Skeletal muscle cell (primary cell): ENCODE measurements at places on chromosomes 3 and 15.

DNA sequence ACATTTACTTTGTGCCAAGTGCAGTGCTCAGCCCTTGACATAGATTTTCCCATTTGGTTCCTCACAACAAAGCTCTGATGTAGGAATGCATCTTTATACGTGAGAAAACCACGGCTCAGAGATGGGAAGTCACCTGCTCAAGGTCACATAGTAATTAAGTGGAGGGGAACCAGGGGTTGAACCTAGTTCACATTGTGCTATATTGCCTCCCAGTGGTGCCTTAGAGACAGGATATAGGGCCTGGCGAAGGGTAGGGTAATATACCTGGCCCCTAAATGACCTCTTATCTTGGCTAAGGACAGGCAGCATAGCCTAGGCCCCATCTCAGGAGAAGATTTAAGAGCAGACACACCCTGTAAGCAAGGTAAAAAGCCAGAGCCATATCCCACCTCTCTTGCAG lies 71.5 kb downstream of the FOXP1 start:
- DNase-seq, result no peak

GRCh38 chr3:30524357-30525040 lies 81.9 kb upstream of the TGFBR2 start:
- DNase-seq, result no peak

DNA sequence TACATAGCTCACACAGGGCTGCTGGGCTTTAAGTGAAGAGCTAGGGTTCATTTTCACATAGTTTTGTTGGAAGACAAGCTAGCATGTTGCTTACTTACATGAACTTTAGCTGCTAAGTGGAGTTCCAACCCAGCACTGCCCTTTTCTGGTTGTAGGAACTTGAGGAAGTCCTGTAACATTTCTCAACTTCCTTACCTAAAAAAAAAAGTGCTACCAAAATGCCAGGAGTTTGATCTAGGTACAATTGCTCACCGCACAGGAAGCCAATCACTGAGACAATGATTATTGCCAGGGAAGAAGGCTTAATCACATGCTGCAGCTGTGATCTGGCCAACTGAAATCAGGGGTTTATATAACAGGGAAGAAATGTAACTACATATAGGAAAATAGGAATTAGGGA lies 52.8 kb downstream of the IL12A start:
- no peak for DNase-seq

GRCh38 chr15:80639168-80639555 lies 55.9 kb upstream of the ABHD17C start:
- no peak for DNase-seq

- peak; percentile 67 for DNase-seq
Observed at GRCh38 chr3:115581362-115582135, 41.8 kb upstream of the GAP43 start.

GRCh38 chr15:79970624-79971434 lies at the start of gene BCL2A1:
BCL2A1 (minus strand) TSS chr15:79971196; CDS start chr15:79971119, 77 bp downstream.
- peak; percentile 87 for DNase-seq

- DNase-seq, result peak; percentile 7
Observed at GRCh38 chr3:8239718-8240695, 261.6 kb upstream of the LMCD1 start.

DNA sequence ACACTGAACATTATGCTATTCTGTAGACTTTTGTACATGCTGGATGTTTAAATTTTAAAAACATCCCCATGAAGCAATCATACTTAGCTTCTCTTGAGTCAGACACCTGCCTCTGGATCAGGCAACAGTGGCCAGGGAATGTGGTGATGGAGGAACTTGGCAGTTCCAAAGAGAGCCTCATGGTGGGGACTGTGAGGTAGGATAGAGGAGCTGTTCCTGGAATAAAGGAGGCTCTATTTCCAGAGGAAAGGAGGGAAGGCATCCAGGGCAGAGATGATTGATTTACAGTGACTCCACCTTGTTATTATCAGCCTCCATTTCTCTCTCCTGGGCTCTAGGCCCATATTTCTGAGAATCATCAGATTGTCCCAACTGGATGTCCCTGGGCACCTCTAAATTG lies 35.0 kb upstream of the ABHD17C start:
- no peak for DNase-seq

DNA sequence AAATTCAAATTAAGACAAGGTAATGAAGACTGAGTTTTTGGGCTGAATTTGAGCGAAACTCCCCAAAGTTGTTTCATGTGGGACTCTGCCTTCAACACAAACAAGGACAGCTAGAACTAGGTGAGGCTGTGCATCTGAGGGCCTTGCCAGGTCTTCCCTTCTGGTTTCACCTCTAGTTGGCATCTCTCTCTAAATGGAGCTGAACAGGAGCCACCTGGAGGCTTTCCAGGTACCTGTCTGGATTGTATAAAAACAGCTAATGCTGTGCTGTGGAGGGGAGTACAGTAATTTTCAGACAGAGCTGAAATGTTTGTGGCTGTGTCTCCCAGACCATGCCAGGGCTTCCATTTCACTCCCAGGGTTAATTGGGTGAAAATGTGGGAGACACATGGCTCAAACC lies 27.1 kb downstream of the TRIM71 start:
- no peak for DNase-seq

GRCh38 chr3:165729756-165730155 lies 107.5 kb downstream of the BCHE start:
- no peak for DNase-seq

DNA sequence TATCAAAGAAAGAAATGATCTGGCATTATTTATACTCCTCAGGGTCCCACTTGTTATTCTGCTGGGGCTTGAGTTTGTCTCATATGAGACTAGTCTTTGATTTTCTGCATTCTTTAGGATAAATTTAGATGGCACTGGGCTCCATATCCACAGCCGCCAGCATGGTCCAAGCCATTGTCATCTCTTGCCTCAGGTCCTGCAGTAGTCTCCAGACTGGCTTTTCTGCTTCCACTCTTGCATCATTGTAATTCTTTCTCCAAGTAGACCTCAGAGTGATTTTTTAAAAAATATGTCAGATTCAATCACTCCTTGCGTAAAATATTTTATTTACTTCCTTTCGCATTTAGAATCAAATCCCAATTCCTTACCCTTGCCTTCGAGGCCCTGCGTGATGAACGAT lies 50.4 kb upstream of the ST3GAL6 start:
- no peak for DNase-seq

DNA sequence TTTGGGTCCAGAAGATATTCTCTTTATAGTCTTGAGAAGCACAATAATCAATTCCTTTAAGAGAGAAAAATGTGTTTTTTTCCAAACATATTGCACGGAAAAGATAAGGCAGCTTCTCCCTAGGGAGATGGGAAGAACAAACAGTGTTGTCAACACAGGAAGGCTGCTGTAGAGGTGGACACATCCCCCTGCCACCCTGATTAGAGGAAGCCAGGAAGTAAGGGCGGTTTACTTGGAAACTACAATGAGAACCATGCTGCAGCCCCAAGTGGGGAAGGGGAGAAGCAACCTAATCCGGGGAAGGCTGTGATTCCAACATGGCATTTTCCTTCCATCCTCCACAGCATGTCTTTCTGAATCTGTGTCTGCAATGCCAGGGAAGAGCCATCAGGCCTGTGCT lies 256.9 kb upstream of the TGFBR2 start:
- no peak for DNase-seq

DNA sequence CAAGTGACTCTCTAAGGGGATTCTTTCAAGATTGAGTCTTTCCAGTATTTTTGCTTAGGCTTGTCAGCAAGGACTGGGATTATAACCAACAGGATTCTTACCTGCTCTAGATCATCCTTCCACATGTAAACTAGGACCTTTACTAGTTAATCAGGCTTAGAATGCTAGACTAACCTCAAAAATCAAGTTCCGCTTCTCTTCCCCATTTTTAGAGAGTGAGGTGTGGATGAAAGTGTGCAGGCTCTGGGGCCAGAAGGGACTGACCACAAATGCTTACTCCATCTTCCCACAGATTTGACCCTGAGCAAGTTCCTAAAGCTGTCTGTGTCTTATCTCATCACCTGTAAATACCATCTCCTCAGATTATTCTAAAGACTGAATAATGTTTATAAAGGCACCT lies 89.5 kb upstream of the IL12A start:
- DNase-seq, result no peak

- peak; percentile 94 for DNase-seq
Observed at GRCh38 chr15:55196458-55197361, at the start of gene RSL24D1. RSL24D1 (minus strand) TSS chr15:55196941; CDS start chr15:55196890, 51 bp downstream.

GRCh38 chr3:47578691-47579632 lies at the start of gene CSPG5:
CSPG5 (minus strand) TSS chr3:47578865; CDS start chr3:47578693, 172 bp downstream.
- DNase-seq, result no peak

- DNase-seq, result no peak
Observed at GRCh38 chr15:59170295-59171066, 36.2 kb upstream of the LDHAL6B start.

DNA sequence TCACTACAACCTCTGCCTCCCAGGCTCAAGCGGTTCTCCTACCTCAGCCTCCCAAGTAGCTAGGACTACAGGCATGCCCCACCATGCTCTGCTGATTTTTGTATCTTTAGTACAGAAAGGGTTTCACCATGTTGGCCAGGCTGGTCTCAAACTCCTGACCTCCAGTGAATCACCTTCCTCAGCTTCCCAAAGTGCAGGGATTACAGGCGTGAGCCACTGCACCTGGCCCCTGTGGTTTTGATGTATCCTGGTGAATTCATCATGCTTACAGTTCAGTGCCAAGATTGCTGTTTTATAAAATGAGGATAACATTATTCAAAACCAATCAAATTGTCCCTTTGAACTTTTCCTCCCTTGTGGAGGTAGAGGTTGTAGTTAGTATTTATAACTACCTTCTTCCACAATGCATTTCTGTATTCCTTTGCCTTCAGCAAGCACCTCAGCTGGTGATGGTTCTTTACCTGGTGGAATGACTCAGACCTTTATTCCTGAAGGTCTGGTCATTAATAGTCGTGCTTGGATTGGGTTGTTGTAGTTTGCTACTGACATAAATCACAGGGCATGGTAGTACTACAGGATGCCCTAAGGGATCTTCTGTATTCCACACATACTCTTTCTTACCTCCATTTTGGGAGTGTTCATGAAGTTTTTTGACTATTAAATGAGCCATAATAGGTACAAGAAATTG lies 76.9 kb downstream of the UBP1 start:
- no peak for DNase-seq

- no peak for DNase-seq
Observed at GRCh38 chr15:69748131-69748530, 295.5 kb downstream of the RPLP1 start.

DNA sequence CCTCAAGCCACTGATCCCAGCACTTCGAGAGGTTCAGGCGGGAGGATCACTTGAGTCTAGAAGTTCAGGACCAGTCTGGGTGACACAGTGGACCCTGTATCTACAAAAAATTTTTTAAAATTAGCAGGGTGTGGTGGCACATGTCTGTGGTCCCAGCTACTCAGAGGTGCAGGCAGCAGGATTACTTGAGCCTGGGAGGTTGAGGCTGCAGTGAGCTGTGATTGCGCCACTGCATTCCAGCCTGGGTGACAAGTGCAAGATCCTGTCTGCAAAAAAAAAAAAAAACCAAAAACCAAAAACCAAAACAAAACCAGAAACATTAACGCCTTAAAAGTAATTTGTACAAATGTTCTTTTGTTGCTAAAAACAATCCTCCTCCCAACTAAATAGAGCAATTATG lies 27.9 kb upstream of the SLC12A8 start:
- DNase-seq, result no peak

- no peak for DNase-seq
Observed at GRCh38 chr3:155254445-155254844, 39.0 kb downstream of the STRIT1 start.

GRCh38 chr3:81931265-81932251 lies 170.1 kb upstream of the GBE1 start:
- no peak for DNase-seq

DNA sequence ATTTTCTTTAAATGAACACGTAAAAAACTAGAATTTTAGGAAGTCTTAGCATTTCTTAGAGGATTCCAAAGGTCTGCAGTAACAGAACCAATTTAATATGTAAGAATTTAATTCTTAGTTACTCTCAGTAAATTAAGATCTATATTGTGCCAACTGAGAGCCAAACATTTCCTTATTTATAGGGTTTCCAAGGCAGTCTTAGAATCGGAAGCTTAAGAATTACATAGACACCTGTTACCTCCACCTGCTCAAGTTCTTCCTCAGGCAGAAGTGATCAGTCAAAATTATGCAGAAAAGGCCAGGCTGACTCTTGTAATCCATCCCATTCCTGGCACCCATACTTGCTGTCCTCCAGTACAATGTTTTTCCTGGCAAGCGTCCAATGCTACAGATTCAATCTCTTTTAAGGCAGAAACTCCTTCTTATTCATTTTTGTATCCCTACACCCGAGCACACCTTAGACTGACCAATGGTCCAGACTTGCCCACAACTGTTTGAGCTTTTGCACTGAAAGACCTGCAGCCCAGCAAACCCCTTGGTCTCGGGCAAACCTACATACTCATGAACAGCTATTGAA lies 64.3 kb downstream of the NCEH1 start:
- DNase-seq, result peak; percentile 65

DNA sequence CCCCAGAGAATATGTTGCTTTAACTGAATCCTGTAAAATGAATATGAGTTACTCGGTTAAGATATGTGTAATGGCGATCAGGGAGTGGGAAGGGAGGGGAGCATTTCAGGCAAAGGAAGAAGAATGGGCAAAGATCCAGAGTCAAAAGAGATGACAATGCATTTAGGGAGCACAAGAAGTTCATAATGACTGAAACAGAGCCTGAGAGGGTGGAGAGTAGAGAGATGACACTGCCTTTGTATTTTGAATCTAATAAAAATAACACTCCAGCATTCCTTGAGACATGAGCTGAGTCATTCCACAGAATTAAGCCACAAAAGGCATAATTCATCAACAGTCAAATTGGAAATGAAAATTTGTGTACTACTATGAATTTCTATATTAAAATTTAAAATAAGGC lies 105.3 kb upstream of the PEX5L start:
- peak; percentile 4 for DNase-seq

DNA sequence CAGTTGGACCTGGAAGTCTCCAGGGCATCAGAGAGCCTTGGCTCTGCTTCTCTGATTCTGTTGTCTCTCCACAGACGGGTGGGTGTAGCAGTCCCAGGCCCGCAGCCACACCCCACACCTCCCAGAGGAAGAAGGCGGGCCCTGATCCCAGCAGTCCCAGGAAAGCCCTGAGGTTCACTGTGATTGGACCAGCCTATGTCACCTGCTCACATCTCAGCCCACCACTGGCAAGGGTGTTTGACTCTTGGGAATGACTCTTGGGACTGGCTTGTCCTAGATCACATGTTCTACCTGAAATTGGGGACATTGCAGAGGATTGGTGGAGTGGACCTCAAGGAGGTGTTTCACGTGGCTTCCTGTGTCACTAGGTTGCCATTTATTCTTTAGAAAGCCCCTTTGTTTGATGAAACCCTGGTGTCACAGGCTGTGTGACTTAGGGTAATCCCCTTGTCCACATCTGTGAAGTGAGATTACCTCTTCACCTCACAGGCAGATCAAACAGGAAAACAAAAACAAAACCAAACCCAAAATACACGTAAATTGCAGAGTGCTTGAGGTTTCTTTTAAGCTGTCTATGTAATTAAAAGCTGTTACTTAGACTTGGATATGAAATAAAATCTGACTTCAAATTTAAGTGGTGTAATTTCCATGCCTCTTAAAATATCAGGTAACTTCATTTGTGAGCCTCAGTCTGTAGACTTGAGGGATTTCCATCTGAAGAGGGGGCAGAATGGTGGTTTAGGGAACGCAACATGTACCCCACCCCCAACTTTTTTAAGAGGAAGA lies 26.7 kb downstream of the FLNB start:
- DNase-seq, result no peak
